ENCODE measurements at places on chromosomes 1 and 21.

- DNase-seq, result no peak
Observed at GRCh38 chr1:238652346-238652968, 733.9 kb upstream of the CHRM3 start.

- DNase-seq, result no peak
Observed at GRCh38 chr1:50830621-50831020, 129.4 kb downstream of the FAF1 start.

GRCh38 chr1:74869702-74870101, 136.8 kb downstream of the TYW3 start:
- no peak for DNase-seq

DNA sequence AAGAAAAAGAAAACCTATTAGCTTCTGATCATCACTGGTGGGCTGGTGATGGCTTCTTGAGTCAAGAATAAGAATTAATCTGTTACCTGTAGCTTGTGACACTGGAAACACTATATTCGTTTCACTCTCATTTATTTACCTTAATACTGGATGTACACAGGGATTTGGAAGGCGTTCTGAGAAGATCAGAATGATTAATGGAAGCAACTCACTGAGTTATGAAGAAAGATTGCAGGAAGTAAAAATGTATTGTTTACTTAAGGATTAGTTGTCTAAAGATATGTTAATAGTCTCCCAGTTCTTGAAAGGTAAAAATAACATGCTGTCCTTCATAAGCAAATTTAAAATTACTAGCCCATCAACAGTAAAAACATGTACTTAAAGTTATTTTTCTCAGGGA, 644.9 kb upstream of the NCAM2 start:
- no peak for DNase-seq

GRCh38 chr1:106268070-106268469, 788.4 kb upstream of the PRMT6 start:
- DNase-seq, result no peak

DNA sequence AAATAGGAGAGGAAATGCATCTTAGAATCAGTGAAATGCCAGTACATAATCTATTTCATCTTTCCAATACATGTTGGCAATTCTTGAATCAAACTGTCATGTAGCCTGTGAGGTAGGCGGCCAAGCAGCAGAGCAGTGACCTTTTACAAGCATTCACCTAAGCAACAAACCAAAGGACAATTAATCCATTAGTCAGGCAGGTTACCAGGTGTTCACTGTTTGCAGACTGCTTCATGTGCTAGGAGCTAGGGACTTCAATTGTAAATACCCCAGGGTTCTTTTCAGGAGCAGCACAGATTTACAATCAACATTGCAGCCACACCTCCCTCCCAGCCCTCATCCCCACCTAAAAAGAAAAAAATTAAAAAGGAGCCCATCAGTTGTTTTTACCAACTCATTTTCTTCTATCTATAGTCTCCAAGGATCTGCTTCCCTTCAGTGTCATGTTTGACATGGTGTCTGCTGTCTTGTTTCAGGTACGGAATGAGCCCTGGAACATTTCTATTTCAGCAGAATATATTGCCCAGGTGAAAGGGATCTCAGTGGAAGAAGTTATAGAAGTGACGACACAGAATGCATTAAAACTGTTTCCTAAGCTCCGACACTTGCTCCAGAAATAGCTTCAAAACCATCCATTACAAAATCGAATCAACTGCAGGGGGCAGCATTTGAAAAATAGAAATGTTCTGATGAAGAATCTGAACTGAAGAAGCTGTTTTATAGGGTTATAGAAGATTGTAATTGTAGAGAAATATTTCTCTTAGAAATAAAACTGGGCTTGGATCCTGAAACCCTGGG, 23.0 kb downstream of the TATDN3 start:
- DNase-seq, result no peak

- no peak for DNase-seq
Observed at GRCh38 chr1:148362626-148363438, 120.3 kb downstream of the PPIAL4G start.

DNA sequence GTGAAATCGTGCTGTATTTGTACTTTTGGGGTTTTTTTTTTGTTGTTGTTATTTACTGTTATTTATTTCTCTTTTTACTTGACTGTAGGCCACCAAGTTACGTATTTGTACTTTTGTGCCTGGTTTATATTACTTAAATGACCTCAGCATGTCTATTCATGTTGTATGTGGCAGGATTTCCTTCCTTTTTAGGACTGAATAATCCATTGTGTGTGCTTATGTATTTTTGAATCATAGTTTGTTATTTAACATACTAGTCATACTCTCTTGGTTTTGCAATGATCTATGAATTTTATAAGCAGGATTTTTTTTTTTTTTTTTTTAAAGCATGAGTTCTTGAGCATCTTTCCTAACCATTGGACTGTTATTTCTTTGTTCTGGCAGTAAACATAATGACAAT, 51.2 kb downstream of the RNF2 start:
- DNase-seq, result no peak

- DNase-seq, result no peak
Observed at GRCh38 chr1:161091796-161092507, 2.6 kb upstream of the NECTIN4 start.

GRCh38 chr1:224880593-224881307, 48.7 kb upstream of the DNAH14 start:
- DNase-seq, result no peak

DNA sequence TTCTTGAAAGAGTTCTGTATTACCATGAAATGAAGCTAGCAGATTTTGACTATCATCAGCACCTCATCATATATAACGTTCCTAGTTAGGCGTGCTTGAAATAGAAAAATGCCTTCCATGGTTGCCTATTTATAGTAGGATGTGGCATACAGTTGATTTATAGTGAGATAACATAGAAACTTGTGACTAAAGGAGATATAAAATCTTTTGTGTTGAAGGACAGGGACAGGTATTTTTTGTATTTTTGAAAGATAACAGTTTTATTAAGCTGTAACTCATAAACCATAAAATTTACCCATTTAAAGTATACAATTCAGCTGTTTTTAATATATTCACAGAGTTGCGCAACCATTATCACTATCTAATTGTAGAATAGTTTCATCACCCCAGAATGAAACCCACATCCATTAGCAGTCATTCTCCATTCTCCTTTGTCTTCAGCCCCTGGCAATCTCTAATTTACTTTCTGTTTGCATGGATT, 19.3 kb downstream of the SPEN start:
- DNase-seq, result no peak

- DNase-seq, result no peak
Observed at GRCh38 chr1:8506995-8507615, 189.2 kb downstream of the SLC45A1 start.

DNA sequence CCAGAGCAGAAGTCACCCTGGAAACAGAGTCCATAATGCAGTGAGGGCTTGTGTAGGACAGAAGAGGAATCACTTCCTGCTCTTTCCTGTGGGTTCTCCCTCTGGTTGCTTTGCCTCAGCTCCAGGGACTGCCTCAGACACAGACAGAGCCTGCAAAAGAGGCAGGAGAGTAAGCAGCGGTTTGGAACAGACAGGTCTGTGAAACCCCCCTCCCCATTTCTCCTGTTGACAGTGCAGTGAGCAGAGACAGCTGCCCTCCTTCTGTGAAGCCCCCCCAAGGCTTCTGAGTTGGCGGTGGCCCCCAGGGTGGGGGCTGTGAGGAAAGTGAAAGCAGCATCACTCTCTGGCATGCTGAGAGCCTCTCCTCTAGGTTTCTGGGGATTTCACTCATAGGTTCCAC, 53.0 kb downstream of the MAB21L3 start:
- no peak for DNase-seq

DNA sequence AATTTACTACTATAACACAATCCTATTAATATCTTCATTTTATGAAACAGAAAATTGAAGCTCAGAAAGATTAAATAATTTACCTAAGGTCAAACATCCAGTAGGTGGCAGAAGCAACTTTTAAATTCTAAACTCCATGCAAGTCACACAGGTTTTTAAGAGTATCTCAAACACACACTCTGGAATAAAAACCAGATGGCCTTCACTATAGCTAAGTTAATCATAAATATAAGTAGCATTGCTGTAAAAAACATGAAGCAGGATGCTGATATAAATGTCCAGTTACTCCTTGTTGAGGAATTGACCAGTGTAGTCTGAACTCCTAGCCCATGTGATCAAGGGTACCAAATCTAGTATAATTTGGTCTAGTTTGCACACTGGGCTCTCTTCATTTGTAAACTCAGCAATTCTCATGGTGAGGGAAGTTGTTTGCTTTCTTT, 9.4 kb upstream of the FMO3 start:
- DNase-seq, result no peak

GRCh38 chr1:31650161-31651088, 5.7 kb upstream of the PEF1 start:
- DNase-seq, result no peak

DNA sequence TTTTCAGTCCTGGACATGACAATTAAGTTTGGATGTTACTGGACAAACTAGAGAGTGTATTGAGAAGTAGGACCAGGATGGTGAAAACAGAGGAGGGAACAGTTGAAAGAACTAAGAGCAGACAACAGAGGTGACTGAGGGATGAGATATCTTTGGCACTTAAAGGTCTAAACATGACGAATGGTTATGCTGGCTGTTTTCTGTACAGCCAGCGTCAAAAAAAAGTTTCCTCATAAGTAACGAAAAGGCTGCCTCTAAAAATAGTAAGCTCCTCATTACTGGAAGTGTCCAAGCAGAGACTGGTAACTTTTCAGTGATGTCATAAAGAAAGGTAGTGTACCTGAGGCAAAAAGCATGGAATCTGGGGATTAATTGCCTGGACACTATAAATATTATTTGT, 35.2 kb upstream of the AK4 start:
- DNase-seq, result no peak

DNA sequence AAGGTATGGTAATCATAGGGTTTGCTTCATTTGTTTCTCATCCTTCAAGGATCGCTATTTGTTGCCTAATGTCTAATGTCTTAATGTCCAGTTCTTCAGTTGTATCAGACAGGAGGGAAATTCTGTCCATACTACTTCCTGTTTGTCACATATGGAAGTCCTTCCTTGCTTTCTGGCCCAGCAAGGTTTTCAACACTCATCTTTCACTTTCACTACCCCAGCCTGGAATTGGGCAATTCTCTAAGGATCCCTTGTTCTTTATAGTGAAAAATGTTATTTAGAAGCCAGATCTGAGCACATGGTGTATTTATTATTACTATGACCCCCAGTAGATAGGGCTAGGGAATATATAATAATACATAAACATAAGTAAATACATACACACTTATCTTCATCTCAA, 50.6 kb upstream of the SLC35A3 start:
- DNase-seq, result no peak

DNA sequence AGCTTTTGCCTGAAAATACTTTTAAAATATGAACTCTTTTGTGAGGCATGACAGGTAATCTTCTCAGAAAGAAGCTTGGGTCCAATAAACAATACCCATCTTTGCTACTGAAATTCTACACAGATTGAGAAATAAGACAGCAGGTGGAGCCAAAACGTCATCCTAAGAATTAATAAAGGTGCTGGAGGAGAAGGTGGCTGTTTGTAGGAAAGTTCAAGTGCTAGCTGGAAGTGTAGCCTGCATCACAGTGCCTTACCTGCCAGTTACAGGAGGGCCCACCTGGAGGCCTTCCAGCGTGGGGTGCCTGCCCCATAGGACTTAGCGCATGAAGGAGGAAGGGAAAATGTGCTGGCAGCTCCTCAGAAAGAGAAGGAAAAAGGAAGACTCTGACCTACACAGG, 93.7 kb downstream of the TTC3 start:
- no peak for DNase-seq

GRCh38 chr1:165185161-165185889, 171.2 kb downstream of the LMX1A start:
- DNase-seq, result no peak

- no peak for DNase-seq
Observed at GRCh38 chr1:194644528-194644927, 1458.1 kb upstream of the B3GALT2 start.

DNA sequence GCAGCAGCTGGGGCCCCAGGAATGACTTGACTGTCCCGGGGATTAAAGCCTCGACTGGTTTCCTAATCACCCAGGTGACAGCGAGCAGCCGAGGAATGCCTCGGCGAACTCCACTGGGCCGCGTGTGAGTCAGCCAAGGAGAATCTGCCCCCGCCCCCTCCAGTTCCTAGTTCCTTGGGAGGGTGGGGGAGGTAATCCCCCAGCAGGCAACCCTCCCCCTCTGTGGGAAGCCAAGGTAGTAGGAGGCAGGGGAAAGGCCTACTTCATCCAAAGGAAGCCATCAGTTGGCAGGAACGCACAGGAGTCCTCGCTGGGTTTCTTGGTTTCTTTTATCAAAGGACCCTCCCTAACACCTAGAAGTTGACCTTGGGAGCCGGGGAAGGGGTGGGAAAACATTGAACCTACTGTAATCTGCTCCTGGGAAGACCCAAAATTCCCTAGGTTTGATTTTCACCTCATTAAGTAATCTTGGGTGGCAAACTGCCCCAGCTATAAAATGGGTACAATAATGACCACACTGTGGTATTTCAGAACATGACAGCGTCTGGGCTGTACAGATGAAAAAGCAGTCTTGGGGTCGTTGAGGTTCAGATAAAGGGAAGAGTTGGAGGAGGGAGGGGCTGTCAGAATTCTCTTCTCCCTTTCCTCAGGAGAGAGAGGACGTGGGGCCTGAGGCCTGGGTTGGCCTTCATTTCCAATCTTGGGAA, 1.4 kb downstream of the TENT5B start:
- no peak for DNase-seq

- no peak for DNase-seq
Observed at GRCh38 chr21:30882866-30883597, 1.7 kb upstream of the KRTAP11-1 start.

DNA sequence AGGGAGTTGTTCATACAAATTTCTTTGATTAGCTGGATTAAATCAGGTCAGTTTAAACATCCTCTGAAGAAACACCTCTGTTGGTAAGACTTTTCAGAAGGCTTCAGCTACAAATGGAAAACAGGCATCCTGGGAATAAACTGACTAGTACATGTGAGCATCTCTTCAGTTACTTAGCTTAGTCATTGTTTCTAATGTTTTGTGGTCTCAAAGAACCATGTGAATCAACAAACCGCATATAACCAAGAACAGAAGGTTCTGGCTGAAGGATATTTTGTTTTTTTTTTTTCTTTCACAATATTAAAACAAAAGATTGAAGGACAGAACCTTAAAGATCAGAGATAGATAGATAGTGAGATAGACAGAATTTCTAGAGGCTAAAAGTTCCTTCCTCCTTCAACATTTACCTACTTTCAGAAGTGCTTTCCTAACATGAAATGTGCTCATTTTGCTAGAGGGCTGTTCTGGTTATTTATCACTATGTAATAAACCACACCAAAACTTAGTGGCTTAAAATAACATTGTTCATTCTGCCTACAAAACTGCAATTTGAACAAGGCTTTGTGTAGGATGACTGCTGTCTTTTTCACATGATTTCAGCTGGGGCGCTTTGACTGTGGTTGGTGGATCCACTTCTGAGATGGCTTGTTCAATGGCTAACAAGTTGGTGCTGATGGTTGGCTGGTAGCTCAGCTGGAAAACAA, 119.8 kb upstream of the PTGFR start:
- no peak for DNase-seq

GRCh38 chr1:117641536-117641935, 35.7 kb downstream of the TENT5C start:
- DNase-seq, result no peak

GRCh38 chr1:78722947-78723346, 73.3 kb downstream of the IFI44 start:
- DNase-seq, result no peak

GRCh38 chr1:152497273-152497672, 13.3 kb upstream of the LCE5A start:
- no peak for DNase-seq

GRCh38 chr1:181133969-181134418, 45.5 kb downstream of the IER5 start:
- DNase-seq, result no peak

Measured in GM12891 (cell line).